Stimulated activated CD4-positive, alpha-beta T cell treated with anti-CD3 and anti-CD28 coated beads, Interleukin-12 subunit alpha, Interleukin-12 subunit beta, amount 100 ng/mL, for 48 hours (primary cell): ENCODE measurements at places on chromosomes 5 and 9.

DNA sequence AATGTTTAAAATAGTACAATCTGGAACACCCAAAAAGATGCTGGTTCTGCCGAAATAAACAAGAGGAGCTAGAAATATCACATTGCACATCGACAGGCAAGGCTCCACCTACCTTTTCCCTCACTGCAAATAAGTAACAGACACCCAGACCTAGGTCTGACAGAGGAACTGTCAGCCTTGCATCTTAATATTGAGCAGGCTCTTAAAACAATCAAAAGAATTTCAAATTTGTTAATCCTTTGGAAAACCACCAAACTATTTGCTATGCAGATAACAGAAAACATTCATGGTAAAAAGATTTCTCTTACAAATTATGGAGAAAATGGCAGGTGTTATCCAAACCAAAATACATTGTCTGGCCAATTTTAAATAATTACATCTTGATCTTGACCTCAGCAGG lies 71.3 kb downstream of the FRMD3 start:
- no peak for DNase-seq

DNA sequence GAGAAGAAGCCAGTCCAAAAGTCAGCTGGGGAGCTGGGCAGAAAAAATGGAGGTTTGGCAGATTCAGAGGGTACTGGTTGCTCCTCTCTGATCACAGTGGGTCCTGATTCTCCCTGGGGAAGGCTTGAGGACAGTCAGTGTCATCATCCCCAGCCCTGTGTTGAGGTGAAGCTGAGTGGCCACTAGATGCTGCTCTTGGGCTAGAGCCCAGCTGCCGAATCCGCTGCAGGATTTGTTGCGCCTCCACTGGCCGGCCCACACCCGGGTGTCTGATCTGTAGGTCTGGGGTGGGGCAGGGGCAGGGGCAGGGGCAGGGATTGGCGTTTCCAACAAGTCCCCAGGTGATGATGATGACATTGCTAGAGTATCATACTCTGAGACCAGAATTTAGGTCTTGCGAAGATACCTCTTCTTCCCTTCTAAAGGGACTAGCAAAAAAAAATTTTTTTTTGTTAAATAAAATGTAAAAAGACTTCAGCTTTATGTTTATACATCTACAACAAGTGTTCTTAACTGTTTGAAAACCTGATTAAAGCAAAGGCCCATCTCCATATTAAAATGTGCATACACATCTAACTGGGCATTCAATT lies 106.8 kb downstream of the PDE6A start:
- DNase-seq: no peak

DNA sequence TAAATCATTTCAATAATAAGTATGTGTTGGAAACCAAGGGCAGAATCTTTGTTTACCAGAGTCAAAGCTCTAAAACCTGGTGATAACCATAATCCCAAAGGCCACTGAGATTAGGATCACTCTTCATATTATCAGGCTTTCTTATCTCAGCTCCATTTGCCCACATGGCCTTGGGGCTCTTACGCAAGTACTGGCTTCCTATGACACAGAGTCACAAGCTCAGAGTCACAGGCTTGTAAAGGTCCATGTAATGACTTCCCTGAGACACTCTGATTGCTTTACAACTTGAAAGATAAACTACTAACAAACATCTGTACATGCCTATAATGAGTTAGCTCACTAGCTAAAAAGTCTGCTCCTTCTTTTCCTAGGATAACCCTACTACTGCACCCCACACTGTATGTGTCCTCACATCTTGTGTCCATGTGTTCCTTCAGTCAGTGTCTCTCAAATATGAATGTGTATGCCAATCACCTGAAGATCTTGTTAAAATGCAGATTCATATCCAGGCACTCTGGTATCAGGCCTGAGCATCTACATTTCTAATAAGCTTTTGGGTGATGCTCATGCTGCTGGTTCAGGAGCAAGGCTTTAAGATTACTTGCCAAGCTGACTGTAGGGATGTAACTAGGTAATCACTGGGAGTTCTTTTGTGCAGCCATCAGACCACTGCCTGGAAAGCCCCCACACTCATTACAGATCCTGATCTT lies 28.4 kb downstream of the SEMA6A start:
- DNase-seq: no peak

GRCh38 chr9:75239176-75239575 lies 150.9 kb downstream of the OSTF1 start:
- DNase-seq: no peak

GRCh38 chr9:116124472-116125040 lies 29.0 kb upstream of the PAPPA start:
- no peak for DNase-seq

DNA sequence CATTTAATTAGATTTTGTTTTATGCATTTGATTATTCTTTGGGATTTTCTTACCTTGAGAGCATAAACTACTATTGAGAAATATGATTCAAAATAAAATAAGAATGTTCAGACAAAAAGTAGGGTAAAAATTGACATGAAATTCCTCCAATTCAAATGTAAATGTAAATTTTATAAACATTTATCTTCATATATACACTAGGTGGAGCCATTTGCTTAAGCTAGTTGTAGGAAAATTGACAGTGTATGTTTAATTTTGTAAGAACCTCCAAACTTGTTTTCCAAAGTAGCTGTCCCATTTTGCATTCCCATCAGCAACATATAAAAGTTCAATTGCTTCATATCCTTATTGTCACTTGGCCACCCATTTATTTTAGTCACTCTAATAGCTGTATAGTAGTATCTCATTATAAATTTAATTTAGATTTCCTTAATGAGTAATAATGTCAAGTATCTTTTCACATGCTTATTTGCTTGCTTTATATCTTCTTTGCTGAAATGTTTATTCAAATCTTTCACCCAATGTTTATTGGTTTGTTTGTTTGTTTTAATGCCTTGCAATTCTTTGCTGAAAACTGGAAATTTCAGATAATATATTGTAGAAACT lies 37.6 kb upstream of the SLCO6A1 start:
- DNase-seq: no peak

DNA sequence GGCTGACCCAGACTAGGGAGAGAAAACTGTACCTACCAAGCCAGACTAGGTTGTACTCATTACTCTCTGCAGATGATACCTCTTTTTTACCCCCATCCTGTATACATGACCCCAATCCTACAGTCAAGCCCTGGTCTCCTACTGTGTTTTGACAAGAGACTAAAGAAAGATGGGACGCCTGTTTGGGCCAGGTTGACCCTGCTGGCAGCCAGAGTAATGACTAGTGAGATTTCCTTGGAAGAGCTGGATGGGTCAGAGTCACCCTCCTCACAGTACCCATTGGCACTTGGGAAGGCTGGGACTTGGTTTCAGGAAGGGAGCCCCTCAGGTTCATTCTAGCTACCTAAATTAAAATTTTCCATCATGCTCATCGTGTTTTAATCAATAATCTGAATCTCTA lies 89.7 kb upstream of the NR4A3 start:
- DNase-seq: no peak

GRCh38 chr9:138022121-138022741 lies 144.6 kb downstream of the CACNA1B start:
- no peak for DNase-seq

- no peak for DNase-seq
Measured at GRCh38 chr9:81031422-81032029, 657.8 kb downstream of the TLE1 start.

DNA sequence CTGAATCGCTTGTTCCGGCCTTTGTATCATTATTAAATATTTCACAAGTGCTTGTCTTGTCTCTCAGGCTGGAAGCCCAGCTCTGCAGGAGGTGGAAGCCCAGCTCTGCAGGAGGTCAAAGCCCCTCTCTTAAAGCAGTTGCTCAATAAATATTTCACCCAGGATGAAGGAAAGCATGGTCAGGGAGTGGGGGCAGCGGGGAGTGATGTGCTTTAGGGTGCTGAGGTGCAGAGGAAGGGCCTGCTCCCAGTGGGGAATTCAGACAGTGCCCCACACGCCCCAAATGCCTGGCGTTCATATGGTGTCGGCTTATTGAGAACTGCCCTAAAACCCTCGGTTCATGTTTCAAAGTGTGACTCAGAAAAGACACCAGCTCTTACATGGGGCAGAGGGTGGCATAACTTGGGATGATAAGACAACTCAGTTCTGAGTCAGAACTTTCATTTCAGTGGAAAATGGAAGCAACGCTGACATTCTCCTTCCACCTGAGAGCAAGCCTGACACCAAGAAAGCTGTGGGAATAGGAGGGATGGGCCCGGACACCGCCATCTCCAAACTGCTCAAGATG lies 114.3 kb upstream of the DAP start:
- no peak for DNase-seq

DNA sequence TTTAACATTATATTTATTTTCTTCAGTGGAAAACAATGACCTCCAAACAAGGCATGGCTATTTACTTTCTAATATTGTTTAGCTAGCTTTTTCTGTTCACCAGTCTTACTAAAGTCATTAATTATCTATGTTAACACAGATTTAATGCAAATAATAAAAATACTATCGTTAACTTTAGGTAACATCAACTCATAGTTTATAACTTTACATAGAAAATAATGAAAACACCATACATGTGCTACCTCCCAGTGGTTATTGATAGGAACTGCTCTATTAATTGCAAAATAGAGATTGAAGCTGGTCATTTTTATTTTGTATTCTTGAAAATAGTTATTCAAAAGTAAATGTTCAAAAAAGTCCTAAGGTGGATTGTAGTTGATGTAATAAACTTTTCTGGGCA lies 78.3 kb upstream of the HCN1 start:
- DNase-seq: no peak
